ENCODE measurements at places on chromosomes 3 and 15. TPM values are rescaled to one million over a fixed set of nuclear protein-coding genes. Genes with fewer than 3 reads are reported as not detected.

GHSR gene
- total RNA-seq, result not detected

PLIN1 gene
- 0.39 TPM for total RNA-seq

GATA2 gene
- 0.07 TPM for total RNA-seq

CLDN11 gene
- total RNA-seq, result not detected

GRCh38 chr3:159916052-159916451 lies 72.6 kb upstream of the IL12A start:
- no peak for DNase-seq

GRCh38 chr15:74937590-74938371 lies at the start of gene COX5A:
COX5A (minus strand) TSS chr15:74938073; CDS start chr15:74938014, 59 bp downstream.
- DNase-seq, result peak; percentile 96

DNA sequence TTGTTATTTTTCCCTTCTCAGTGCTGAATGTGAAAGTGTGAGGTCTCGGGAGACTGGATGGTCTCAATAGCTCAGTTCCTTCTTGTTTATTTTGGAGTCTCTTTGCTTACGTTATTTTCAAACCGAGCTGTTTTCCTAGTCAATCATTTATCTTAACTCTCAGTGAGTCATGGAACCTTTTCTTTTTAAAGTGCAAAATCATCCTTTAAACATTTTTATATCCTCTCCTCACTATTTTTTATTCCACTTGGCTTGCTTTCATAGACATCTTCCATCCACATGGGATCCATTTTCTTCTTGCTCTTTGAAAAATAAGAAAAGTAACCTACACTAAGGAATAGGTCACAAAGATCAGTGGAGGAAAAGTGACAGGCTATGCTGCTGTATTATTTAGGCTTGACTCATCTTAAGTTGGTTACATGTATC lies 497.8 kb downstream of the NAALADL2 start:
- DNase-seq, result no peak

DNA sequence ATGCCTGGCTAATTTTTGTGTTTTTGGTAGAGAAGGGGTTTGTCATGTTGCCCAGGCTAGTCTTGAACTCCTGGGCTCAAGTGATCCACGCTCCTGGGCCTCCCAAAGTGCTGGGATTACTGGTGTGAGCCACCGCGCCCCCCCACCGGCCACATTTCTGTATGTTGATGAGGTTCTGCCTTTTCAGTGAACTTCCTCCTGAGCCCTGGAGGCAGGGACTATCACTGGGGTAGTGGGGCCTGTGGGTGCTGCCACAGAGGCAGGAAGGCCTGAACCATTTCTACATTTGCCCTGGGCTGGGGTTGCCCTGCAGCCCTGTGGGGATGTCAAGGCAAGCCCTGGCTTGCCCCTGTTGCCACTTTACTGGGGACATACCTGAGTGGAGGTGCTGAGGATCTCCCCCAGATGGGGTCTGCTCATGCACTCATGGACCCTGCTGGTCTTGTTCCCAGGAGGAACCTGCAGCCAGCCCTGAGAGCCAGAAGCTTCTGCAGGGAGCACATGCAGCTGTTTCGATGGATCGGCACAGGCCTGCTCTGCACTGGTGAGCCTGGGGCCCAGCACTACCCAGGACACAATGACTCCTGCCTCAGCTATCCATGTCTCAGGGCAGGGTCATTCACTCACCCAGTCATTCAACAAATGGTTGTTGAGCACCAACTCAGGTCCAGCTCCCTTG lies 5.7 kb downstream of the SLC28A1 start:
- no peak for DNase-seq

DNA sequence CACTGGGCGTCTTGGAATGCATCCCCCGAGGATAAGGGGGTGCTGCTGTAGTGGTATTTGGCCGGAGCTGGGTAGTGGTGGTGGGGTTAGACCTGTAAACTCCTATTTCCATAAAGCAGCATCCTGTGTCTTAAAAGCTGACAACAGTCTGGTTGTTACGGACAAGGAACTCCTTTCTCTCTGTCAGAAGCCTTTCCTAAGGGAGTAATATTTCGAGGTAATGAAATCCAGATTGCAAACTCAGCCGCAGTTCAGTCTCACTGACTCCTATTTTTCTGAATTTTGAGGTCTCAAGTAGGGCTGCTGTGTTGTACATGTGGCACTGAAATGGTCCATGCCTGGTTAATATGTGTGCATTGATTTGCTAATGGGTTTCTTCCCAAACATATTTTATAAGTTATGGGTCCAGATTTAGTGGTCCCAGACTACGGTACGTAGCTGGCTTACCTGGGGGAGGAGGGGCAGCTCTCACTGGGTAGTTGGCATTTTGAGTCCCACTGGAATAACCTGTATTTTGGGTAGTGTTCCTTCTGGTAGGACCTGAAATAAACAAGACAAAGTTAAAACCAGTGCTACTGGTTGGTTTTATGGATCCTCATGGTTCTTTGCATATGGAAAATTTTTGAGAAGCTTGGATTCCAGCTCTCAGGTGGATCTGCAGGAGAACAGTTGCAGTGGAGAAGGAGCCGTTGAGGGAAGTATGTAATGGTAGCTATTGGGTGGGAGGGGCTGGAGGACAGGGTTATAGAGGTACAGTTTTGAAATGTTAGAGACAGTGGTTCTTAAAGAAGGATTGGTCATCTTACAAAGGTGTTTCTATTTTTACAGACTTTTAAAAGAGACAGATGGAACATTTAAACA lies 48.6 kb upstream of the LDHAL6B start:
- DNase-seq, result no peak

DNA sequence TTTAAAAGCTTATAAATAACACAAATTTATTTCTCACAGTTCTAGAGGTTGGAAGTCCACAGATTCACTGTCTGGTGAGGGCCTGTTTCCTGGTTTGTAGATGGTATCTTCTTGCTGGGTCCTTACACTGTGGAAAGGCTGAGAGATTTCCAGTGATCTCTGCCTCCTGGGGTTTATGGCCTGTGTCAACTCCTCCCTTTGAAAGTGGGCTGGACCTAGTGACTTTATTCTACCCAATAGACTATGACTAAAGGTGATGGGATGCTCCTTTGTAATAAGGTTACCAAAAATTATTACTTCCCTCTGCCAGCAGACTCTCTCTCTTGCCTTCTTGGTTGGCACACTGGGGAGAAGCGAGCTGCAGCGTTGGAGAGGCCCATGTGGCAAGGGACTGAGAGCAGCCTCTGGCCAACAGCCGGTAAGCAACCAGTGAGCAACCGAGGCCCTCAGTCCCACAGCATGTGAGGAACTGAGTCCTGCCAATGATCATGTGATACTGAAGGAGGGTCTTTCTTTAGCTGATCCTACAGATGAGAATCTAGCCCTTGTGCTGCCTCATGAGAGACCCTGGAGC lies 14.0 kb upstream of the COPG1 start:
- no peak for DNase-seq

Measured in activated CD4-positive, alpha-beta T cell treated with anti-CD3 and anti-CD28 coated beads for 36 hours (primary cell).